ENCODE measurements at places on chromosomes 7 and 10.

DNA sequence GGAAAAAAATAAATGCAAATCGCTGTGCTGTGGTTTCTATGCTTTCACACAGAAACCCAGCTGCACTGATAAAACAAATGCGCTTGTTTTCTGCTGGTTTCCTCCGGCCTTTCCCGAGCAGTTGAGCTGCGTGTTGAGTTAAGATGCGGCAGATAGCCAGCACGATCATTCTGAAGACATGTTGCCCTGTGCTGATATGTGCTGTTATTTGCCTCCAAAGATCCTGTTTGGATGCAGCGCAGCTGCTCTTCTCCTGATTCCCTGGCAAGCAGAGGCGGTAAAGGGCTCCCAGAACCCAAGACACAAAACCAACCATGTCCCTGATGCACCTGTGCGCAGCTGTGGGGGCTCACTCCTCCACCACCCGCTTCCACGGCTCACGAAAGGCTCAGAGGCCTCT, 225.4 kb downstream of the PAXIP1 start:
- DNase-seq: no peak

GRCh38 chr7:94303695-94304094, 91.0 kb upstream of the COL1A2 start:
- DNase-seq: no peak

DNA sequence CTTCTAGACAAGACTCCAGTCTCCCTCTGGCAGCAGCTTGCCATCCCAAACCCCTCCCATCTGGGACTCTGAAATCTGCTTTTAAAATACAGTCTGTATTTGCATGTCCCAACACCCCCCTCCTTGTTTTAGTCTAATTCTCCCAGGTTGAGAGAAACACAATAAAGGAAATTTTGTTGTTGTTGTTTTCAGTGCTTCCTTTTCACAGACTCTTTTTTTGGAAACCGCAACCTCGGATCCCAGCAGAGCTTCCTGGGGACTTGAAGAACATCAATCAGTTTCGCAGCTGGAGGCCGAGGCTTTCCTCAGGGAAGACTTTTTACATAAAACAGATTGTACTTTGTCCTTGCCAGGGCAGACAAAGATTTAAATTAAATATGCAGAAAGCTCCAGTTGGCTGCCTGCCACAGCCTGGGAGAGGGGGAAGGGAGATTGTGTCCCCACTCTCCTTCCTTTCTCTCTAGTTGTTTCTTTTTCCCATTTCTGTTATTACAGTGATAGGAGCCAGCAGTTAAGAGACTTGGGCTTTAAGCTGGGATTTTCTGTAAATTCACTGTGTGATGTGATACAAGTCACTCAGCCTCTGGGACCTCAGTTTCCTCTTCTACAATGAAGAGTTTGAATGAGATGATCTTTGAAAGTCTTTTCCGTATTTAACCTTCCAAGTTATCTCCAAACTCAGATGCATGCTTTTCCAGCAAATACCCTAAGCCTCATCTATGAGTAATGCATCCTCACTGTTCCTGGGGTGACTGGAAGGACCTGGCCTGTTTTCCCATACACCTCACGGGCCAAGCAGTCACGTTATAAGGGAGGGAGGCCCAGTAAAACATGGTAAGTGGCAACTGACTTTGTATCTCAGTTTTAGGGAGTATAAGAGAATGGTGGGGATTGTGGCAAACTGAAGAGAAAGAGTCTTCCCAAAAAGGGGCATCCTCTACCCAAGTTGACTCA, 192.3 kb downstream of the REEP3 start:
- DNase-seq: no peak

DNA sequence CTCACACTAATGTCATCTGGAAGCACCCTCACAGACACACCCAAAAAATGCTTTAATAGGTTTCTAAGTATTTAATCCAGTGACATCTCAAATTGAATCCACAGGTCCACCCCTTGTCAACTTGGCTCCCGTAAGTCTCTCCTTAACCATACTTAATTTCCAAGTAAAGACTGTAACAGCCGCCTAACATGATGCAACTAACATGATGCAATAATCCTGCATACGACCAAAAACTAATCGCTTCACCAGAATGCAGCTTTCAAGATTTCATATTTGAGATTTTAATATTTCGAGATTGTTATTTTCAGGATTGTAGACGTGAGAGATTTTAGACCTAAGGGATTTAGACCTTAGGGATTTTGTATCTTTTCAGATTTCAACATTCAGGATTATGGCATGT, 3.7 kb upstream of the HDAC9 start:
- DNase-seq: no peak

DNA sequence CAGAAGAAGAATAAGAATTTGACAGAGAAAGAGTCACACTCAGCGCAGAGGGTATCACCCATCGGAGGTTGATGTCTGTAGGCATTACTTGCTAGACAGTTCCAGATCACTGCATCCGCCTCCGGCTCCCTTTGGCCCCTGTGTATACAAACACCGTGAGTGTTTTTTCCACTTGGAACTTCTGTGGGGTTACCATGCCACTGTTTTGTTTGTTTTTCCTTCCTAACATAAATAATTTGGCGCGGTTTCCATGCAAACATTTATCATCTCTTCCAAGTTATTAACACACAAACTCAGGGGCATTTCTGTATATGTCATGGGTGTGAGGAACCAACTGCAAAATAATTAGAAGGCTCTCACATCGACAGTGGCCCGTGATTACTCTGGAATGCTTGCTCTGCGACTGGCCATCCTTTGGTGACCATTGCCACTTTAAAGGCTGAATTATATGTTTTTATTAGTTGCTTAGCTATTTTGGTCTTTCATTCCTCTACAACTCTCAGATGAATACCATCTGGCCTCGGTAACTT, 612.2 kb upstream of the MKI67 start:
- no peak for DNase-seq

- no peak for DNase-seq
These were observed 186.7 kb downstream of the CRPPA start for GRCh38 chr7:16234493-16235146.

- no peak for DNase-seq
These were observed 69.3 kb downstream of the MTERF1 start for GRCh38 chr7:91811236-91811635.

DNA sequence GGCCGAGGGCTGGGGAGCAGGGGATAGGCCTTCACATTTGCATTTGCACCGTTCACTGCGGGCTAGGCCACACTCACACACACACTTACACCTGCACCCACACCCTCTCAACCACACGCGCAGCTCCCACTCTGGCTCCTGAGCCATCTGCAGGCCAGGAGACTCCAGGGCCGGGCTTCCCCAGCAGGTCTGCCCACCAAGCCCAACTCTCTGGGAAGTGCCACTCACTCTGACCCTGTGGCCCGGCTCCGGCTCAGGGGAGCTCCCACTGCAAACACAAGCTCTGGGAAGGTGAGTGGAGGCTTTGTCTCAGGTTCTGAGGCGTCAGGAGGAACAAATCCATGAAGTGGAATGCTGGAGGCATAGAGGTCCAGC, 157.9 kb downstream of the NRF1 start:
- DNase-seq: no peak

GRCh38 chr7:28362812-28363211, 49.5 kb upstream of the CREB5 start:
- peak; percentile 9 for DNase-seq

- peak; percentile 73 for DNase-seq
These were observed 41.8 kb downstream of the BLNK start for GRCh38 chr10:96229568-96230030.

DNA sequence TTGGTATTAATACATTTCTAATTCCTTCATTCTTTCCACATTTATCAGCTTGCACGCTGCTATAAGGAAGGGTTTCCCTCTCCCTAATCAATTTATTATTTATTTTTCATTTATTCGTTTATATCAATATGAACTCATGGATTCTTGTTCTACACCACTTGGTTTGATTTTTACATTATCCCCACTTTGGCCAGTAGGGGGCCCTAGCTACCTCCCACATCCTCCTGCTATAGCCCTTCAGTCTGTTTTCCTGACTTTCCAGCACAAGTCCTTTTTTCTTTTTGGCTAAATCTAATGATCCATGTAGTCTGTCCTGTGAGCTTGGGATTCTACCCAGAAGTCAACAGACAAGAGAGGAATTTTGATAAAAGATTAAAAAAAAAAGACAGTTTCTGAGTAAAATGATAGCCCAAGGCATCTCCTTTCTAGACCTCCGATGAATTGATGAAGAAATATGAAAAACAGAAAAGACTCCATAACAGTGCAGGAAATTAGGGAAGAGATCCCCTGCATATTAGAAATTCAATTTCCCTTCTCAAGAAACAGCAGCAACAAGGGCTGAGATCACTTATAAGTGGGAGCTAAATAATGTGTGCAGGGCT, 47.7 kb downstream of the LYZL2 start:
- DNase-seq: peak; percentile 47

- DNase-seq: no peak
These were observed 425.8 kb upstream of the AUTS2 start for GRCh38 chr7:69172357-69173077.

- DNase-seq: no peak
These were observed 12.8 kb downstream of the TUBAL3 start for GRCh38 chr10:5391790-5392189.

- DNase-seq: no peak
These were observed 47.5 kb downstream of the DNAJB6 start for GRCh38 chr7:157384301-157384700.

DNA sequence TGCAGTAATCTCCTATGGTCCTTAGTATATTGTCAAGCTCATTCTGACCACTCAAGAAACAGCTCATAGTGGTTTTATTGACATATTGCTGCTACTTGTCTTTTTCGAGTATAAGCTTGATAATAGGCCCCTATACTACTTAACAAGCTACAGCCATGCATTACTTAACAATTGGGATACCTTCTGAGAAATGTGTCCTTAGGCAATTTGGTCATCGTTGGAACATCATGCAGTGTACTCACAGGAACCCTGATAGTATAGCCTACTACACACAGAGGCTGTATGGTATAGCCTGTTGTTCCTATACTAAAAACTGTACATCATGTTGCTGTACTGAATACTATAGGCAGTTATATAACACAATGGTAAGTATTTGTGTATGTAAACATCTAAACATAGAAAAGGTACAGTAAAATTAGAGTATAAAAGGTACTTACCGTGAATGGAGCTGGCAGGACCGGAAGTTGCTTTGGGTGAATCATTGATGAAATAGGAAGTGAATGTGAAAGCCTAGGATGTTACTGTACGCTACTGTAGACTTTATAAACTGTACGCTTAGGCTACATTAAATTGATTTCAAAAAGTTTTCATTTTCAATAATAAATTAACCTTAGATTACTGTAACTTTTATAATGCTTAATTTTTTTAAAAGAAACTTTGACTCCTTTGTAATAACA, 160.9 kb downstream of the LRRC4 start:
- no peak for DNase-seq

DNA sequence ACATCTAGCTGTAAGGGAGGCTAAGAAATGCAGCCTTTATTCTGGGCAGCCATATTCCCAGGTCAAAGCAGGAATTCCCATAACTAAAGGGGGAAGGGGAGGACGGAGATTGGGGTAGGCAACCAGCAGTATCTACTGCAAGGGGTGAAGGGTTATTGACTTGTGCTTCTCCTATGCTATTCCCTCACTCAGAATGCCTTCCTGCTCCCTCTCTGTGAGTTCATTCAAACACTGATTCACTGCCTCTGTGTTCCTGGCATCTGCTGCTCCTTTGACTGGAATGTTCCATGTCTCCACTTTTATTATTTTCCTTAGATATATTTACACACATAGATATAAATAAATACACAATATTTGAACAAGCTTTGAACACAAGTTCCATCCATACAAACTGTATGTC, 11.1 kb downstream of the HTR7 start:
- DNase-seq: no peak

- DNase-seq: no peak
These were observed 67.9 kb upstream of the BMPER start for GRCh38 chr7:33837356-33837851.

GRCh38 chr10:74962517-74962916, 136.1 kb downstream of the KAT6B start:
- DNase-seq: no peak

DNA sequence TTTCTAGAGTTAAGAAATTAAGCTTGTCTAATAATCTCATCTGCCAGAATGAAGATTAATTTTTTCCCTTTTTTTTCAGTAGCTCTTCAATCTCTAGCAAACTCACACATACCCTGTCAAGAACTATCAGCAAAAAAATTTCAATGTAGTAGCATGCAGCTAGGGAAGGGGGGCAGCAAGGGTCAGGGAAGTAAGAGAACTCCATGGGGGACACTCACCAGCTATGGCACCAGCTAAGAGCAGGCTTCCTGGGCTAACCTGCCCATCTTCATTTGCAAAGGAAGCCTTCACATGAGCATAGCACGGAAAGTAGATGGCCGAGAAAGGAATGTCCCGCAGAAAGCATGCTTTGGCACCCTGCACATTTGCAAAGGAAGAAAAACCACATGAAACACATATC, 190.4 kb downstream of the SLC25A13 start:
- DNase-seq: no peak

DNA sequence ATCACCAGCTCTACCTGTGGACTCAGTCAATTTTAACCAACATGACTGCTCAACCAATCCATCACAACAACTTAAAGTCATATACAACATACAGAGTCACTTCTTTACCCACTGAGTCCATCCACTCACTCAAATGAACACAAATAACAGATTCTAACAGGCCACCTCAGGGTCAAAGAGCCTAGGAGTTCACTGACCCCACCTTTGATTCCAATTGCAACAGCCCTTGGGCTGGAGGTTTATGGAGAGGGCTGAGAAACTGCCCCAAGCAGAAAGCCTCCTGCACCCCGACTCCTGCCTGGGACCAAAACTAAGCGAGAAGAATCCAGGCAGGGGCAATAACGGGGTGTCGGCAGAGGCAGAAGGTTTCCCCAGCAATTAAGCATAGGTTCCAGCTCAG, 263.8 kb downstream of the PARD3 start:
- no peak for DNase-seq

DNA sequence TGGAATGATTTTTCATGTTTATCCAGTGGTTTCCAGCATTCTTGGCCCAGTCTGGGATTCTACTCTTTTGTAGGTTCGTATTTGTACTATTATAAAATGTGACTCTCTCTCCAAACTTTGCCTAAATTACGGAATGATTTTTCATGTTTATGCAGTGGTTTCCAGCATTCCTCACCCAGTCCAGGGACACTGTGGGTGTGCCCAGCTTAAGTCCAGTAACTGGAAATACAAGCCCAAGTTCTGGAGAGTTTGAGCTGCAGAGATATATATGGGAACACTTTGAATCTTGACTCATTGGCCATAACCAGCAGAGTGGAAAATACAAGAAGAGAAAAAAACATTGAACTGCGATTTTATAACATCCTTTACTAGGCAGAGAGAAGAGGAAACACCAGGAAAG, 5.9 kb upstream of the MAGI2 start:
- no peak for DNase-seq

- no peak for DNase-seq
These were observed 1191.1 kb downstream of the SORCS1 start for GRCh38 chr10:105973360-105973759.

DNA sequence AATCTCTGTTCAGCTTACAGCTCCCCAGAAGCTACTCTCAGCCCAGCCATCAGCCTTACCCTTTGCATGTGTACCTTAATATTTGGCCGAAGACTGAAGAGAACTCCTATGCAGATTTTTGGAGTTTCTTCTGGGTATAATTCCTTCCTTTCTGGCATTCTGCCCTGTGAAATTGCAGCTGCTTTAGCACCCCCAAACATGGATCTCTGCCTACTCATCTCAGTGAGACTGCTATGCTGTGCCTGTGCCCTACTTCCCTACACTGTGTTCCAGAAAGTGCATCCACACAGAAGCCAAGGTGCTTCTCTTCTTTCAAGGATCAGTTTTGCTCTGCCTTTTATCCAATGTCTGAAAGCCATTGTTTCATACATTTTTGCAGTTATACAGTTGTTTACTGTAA, 81.6 kb downstream of the NPY start:
- DNase-seq: no peak

Data from activated CD4-positive, alpha-beta T cell treated with anti-CD3 and anti-CD28 coated beads, Interleukin-2, amount 50 U/mL, for 16 hours (primary cell).